ENCODE measurements at places on chromosomes 2 and 18. TPM values are rescaled to one million over a fixed set of nuclear protein-coding genes. Genes with fewer than 3 reads are reported as not detected.

DNA sequence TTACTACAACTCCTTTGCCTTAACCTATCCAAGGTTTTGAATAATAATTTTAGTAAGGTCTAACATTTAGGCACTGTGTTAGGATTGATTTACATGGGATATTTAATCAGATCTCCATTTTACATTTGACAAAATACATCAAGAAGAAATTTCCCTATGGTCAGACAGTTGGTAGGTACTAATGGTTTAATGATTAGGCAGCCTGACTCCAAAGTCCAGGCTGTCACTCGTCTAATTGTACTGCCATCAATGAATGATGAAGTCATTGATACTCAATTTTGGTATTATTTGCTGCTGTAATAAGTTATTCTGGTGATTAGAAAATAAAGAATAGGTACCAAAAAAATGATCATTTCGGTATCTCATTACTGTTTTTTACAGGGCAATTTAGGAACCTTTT, 14.1 kb downstream of the BBS5 start:
- DNase-seq: no peak

GPAT2 gene
- total RNA-seq: not detected

SYT4 gene
- total RNA-seq: 8.2 TPM

LAMA1 gene
- total RNA-seq: 96.1 TPM

NAPG gene
- total RNA-seq: 21.1 TPM

CTAGE1 gene
- total RNA-seq: not detected

CTNNA2 gene
- total RNA-seq: 2.6 TPM

GRCh38 chr2:156333274-156333950, 891 bp upstream of the NR4A2 start:
- DNase-seq: no peak

DNA sequence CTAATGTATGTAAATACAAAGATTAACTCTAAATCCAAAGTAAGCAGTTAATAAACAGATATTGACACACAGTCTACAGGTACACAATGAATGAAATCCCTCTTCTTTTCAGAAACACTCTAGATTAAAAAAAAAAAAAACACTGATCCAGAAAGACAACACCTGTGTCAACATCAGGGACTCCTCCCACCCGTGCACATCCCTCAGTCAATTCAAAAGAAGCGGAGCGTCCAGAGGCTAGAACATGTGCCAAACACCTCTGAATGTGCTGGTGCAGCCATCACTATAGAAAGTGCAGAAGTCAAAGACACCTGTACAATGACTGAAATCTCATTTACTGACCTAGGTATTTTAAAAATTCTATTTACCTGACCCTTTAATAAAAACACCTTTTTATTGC, 622.6 kb upstream of the ID2 start:
- no peak for DNase-seq

DNA sequence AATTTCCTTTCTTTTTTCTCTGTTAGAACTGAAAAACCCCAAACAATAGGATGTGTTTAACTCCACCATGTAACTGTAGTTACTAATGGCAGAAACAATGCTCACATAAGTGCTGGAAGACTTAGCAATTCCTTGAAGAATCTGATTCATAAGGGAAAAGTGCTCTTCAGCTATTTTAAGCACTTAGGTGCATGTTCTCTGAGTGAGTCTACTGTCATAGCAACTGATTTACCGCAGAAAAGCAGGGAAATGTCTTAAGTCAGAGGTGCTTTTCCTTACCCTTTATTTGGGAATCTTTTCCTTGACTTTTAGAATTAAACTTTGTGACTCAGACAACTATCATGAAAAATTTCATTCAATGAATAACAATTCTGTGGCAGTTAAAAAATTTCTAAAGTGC, 65.4 kb upstream of the NABP1 start:
- no peak for DNase-seq

SRD5A2 gene
- not detected for total RNA-seq

SOX11 gene
- total RNA-seq: 201 TPM

LBX2 gene
- total RNA-seq: not detected

DNA sequence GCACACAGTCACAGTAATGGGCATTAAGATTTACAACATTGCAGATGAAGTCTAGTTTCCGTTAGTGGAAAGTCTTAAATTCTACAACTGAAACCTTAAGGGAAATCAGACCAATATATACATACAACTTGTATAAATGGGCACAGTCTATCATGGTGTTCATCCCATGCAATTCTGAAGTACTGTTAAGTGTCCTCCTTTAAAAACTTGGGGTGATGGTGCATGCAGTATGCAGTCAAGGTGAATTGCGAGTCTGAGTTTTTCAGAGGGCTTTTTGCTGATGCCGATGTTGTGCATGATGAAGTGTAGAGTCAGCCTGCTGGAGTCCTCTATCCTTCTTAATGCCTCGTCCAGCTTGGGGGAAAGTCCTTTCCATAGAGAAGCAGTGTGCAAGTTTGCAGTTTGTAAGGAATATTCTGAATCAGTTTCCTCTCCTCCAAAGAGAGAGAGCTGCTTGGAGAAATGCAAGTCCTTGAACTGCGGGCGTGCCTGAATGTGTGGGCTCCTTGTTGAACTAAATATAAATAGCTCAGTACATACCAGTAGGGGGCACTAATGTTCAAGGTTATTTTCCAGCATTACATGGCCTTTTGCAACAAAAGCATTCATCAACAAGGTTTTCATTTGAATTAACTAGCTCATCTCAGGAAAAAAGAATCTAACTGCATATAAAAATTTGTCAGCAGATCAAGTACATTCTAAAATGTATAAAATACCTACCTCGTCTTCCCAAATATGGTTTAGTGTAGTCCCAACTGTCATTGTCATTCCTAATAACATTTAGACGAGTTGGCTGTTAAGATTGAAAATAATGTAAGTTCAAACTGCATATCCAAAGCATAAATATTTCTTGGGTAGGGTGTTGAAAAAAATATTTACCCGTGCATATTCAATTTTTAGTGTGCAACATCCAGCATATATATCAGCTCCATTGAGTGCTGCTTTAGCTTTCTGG, 21.3 kb downstream of the HNRNPLL start:
- peak; percentile 12 for DNase-seq

DNA sequence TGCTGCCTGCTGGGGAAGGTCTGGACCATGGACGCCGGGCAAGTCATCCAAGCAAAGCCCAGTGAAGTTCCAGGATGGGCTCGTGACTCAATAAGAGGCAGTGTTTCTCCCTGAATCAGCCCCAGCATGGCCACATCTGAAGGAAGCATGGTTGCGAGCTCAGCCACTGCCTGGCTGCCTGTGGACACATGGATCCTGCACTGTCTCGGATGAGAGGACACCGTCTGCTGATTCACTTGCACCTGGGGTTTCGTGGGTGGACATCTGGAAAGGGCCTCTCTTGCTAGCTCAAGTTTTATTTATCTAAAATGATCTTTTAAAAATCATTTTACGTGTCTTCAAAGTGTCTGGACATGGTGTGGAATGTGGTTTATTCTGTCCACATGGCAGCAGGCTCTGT, 224.8 kb upstream of the FN1 start:
- DNase-seq: no peak

- no peak for DNase-seq
These were observed 510.6 kb downstream of the SOX11 start for GRCh38 chr2:6202756-6203155.

GRCh38 chr2:186884587-186884986, 35.6 kb upstream of the ZSWIM2 start:
- no peak for DNase-seq

DNA sequence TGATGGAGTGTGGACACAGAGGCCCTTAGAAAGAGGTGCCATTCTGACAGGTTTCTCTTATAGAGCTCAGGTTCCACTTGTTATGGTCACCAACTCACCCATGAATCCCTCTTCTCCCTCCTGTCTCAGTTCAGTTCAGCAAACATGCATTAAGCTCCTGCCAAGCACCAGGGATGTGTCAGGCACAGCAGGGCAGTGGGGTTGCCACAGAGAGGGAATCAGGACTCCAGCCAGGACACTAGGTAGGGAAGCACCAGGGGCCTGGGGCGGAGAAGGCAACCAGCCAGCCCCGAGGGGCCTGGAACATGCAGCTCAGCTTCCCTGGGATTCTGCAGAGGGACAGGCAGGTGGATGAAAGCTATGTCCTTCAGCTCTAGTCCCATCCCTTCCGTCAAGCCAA, 44.6 kb downstream of the TOGARAM2 start:
- no peak for DNase-seq

NABP1 gene
- total RNA-seq: 8.9 TPM

DNA sequence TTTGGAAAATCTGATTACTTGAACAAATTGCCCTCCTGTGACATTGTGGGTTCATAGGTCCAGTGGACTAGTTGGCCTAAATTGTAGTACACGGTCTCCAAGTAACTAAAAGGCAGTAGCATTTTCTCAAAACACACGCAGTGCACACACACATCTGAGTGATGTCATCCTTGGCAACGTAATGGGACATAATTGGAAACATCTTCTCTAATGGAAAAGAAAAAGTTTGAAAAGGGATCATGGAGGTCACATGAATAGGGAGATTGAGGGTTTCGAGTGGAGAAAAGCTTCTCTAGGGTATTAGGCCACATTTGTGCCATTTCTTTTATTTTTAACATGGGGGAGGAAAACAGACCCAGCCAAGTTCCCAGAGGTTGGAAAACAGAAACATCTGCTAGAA, 93.3 kb downstream of the MAP4K4 start:
- DNase-seq: no peak

IL1F10 gene
- total RNA-seq: not detected

DNA sequence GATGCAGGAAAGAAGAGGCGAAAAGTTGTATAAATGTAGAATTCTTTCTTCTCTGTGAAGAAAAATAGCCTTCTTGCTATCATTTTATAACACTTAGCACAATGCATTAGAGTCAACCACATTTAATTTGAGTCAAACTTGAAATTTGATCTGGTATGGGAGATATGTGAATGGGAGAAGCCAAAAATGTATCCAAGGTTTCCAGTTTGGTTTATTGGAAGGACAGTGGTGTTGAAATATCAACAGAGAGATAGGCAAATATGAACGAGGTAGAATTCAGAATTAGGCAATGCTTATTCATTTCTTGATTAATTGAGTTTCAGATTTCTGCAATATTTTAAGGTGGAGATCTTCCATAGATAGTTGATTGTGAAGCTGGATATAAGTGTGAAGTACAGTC, 991.9 kb upstream of the CHAC2 start:
- no peak for DNase-seq

DNA sequence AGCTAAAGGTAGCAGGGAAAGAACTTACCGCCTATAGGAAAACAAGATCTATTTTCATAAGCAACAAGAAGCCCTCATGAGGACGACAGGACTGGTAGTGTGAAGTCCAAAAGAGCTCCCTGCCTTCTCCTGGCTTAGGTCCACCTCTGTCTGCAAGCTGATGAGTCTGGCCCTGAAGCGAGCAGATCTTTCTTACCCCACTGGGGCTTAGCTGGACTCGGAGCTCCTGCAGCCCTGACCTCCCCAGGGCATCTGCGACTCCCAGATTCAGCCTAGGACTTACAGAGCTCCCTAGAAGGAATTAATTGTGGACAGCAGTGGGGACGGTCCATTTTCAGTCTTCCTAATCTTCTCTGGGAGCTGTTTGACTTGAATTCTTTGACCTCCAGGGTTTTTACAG, 53.7 kb downstream of the MCFD2 start:
- DNase-seq: no peak

GRCh38 chr2:236673126-236673822, 103.6 kb downstream of the ACKR3 start:
- DNase-seq: no peak

- DNase-seq: no peak
These were observed 105.5 kb upstream of the CCDC68 start for GRCh38 chr18:55064760-55065159.

DNA sequence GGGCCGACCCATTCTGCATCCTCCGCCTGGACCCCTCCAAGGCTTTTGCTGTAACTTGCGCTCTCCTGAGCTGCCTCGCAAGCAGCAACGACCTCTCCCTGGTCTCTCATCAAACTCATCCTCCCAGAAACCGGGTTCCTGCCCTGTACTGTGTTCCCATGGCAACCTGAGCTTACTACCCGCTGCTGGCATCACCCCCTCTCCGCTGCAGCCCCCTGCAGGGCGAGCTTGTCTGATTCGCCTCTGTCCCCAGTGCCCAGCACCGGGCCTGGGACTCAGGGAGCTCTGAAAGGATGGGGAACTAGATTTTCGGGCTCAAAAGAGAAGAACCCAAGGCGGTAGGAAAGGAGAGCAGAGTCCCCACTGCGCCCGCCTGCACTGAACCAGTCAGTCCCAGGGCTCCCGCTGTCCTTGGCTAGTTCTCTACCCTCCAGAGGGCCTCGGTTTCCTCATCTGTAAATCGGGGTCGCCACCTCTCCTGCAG, 463 bp downstream of the HS1BP3 start:
- DNase-seq: no peak

RAB6C gene
- total RNA-seq: not detected

GGCX gene
- total RNA-seq: 43.7 TPM

DNA sequence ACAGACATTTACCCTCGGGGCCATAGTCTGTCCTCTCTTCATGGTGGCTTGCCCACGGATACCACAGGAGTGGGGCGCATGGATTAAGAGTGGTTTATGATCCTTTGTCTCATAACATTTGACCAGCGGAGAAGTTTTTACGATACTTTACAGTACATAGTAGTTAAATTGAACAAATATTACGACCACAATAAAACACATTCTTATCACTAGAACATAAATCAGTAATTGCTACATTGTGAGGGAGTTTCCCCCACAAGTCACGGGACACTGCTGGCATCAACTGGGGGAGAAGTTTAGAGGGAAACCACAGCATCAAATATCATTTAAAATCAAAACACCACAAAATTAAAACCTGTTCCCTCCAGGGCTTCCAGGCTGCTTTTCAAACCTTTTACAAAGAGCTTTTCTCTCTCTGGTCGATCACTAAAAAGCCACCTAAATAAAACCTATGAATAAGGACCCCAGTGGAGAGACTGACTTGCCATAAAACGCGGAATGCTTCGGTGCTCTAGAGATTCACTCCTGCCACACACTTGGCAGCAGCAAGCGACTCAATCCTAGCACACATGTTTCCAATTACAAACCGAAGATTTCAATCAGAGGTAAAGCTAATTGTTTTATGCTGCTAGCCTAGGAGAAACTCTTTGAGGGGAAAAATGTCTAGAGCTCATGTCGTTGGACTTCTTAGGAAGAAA, 173.7 kb upstream of the HNRNPA3 start:
- DNase-seq: no peak

DNA sequence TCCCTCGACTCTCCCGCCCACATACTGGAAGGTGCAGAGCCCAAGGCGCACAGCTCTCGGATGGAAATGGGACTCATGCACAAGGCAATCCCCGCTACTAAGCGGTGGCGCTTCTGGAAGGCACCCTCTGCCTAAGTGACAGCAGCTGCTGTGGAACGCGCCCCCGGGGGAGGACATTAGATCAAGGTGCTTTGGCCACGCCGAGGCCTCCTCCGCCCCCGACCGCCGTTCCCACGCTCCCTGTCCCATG, 202 bp downstream of the MCEE start:
- no peak for DNase-seq
